ENCODE measurements at places on chromosomes 1 and 21. TPM values are rescaled to one million over a fixed set of nuclear protein-coding genes. Genes with fewer than 3 reads are reported as not detected.

EPHA10 gene
- 0.30 TPM for polyA plus RNA-seq

RNF220 gene
- polyA plus RNA-seq = 102 TPM

IQGAP3 gene
- polyA plus RNA-seq = 18.8 TPM

L1TD1 gene
- polyA plus RNA-seq = 9.1 TPM

LCE3C gene
- not detected for polyA plus RNA-seq

SHE gene
- 16.9 TPM for polyA plus RNA-seq

LRRN2 gene
- 1.9 TPM for polyA plus RNA-seq

LEFTY1 gene
- 5.9 TPM for polyA plus RNA-seq

IRF6 gene
- polyA plus RNA-seq = 20.5 TPM

MRPL55 gene
- polyA plus RNA-seq = 47.9 TPM

HTR6 gene
- polyA plus RNA-seq = not detected

GRCh38 chr1:240946926-240947325, 335.0 kb upstream of the GREM2 start:
- DNase-seq = no peak

GRCh38 chr1:109199710-109200109, 14.0 kb upstream of the SARS1 start:
- DNase-seq = no peak

- DNase-seq = no peak
Observed at GRCh38 chr1:238406098-238406860, 515.6 kb upstream of the ZP4 start.

DNA sequence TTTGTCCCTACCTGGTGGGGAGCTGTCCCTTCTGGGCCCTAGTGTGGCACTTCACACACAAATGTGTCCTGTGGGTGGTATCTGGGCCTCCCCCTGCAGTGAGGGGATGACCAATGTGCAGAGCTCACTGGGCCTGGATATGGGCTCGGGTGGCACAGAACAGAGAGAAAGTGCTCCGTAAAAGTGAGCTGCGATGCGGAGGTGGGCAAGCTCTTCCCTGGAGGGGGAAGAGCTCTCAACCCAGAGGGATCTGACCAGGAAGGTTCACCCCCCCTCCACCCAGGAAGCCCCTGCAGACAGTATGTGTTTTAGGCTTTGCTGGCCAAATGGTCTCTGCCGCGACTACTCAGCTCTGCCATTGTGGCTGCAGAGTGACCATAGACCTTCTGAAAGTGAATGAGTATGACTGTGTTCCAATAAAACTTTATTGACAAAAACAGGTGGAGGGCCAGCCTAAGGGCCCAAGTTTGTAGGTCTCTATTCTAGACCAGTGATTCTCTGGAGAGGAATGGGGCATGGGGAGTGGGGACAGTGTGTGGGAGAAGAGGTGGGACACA, 8.6 kb upstream of the ITGB2 start:
- DNase-seq = no peak

DNA sequence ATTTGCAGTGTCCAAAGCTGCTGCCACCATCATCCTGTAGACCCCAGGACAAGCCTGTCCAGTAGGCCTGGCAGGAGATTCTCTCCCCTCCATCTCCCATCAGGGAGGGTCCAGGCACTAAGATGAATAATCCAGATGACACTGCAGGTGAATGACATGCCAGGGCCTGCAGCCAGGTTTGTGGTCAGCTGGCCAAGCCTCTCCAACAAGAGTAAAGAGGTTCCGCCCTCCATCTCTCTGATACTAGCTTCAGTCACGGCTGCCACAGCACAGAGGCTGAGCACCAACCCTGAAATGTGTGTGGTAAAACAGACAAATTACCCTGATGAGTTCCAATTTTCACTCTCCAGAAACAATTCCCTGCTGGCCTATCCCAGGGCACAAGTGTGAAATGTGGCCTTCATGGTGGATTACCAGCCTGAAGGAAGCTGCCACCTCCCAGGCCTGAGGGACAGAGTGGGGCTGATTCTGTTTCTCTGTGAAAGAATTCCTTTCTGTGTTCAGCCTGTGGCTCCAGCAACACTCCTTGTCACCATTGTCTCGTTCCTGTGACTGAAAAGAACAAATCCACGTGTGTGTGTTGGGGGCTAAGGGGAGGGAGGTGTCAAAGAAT, 19.9 kb upstream of the LHX4 start:
- DNase-seq = no peak

GRCh38 chr1:65357291-65357960, 48.1 kb downstream of the DNAJC6 start:
- no peak for DNase-seq

DNA sequence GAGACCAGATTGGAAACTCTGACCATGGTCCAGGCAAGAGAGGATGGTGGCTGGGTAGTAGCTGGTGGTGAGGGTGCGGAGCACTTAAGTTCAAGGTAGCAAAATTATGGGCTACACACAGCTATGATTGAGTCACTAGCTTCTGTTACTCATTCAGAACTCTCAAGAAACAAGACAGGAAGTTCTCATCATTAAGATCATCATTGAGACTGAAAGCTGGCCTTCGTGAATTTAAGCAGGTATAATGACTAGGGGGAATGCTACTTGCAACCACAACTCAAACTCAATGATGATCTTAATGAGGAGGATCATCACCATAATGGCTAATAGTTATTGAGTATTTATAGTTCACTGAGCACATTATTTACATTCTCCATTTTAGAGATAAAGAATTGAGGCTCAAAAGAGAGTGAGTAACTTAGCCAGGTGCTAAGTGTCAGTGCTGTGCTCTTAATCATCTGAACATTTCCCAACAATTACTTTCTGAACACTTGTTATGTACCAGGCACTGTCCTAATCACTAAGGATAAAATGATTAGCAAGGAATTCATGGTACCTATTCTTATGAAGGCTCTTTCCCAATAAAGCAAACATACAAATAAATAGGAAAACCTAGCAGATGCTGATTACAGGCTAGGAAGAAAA, 286.3 kb upstream of the C1orf105 start:
- no peak for DNase-seq

DNA sequence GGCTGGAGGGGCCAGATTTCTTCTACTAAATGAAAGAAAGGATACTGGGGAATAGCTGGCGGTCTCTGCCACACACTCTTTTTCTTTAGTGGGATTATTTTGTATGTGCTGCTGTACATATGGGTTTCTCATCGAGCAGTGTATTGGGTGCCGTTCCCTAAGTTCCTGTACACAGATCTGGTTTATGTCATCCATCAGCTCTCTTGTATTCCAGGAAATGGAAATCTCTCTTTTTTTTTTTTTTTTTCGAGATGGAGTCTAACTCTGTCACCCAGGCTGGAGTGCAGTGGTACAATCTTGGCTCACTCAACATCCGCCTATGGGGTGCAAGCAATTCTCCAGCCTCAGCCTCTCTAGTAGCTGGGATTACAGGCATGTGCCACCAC, 27.0 kb upstream of the NID1 start:
- no peak for DNase-seq

DNA sequence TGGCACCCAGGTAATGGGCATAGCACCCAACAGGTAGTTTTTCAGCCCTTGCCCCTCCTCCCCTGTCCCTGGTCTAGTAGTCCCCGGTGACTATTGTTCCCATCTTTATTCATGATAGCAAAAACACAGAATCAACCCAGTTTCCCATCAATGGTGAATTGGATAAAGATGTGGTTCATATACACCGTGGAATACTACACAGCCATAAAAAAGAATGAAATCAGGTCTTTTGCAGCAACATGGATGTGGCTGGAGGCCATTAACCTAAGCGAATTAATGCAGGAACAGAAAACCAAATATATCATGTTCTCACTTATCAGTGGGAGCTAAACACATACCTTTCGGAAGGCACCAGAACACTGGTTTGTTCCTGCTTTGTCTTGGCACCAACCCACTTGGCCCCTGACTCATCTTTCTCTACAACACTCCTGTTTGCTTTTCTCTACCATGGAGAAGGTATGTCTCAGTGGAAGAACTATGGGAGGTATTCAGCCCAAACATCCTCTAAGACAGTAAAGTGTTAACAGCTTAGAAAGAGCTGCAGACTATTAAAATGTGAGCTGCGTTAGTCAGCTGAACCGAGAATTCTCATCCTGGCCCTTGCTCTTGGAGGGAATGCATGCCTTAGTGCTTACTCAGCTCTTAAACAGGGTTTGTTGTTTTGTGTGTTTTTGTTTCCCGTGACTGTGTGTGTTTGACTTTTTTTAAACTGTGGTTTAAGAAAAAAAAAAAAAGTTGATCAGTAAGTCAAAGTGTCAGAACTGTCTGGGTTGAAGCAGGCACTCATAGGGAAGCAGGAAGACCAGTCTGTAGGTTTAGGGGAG, 203.0 kb downstream of the TOMM20 start:
- no peak for DNase-seq

- no peak for DNase-seq
Observed at GRCh38 chr1:178243119-178243518, 149.2 kb downstream of the RASAL2 start.

DNA sequence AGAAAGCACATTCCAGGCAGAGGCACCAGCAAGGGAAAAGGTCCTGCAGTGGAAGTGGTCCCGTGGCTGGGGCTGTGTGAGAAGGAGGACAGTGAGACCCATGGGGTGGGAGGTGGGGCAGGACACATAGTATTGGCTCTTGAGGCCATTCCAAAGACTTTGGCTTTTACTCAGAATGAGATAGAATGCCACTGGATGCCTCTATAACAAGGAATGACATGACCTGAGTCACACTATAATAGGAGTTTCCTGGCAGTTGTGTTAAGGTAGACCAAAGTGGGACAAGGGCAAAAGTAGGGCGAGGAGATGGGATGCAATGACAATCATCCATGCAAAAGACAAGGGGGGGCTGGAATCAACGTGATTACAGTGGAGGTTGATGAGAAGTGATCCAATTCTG, 24.7 kb upstream of the LAMC2 start:
- DNase-seq = no peak

GRCh38 chr1:30418061-30418938, 305.1 kb downstream of the MATN1 start:
- DNase-seq = no peak

- DNase-seq = no peak
Observed at GRCh38 chr1:153231363-153231762, 14.0 kb downstream of the PRR9 start.

DNA sequence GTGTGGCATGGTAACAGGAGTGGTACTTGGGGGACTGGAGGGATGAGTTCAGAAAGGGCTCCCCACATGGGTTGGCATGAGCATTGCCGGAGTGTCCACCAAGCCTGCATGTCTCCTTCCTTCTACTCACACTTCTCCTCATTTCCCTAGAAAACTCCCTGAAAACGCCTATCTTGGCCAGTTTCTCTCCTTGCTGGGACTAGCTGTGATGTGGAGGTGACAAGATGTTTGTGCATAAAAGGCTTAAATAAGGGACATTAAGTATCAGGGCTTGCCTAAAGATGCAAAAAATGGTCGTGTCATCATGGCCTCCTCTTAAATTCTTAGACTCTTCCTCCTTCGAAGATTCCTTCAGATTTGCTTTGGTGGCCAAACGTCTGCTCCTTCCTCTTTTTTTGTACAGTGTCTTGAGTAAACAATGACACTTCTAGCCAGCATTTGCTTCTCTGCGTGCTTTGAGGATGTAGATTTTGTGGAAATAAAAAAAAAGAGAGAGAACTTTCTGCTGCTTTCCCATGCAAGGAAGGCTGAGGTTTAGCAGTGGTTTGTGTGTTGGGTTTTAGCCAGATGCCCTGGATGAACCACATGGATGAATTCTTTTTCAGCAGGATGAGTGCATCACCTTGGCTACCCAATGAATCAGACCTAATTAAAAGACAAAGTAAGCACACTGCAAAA, 239.1 kb upstream of the IRF2BP2 start:
- DNase-seq = no peak

DNA sequence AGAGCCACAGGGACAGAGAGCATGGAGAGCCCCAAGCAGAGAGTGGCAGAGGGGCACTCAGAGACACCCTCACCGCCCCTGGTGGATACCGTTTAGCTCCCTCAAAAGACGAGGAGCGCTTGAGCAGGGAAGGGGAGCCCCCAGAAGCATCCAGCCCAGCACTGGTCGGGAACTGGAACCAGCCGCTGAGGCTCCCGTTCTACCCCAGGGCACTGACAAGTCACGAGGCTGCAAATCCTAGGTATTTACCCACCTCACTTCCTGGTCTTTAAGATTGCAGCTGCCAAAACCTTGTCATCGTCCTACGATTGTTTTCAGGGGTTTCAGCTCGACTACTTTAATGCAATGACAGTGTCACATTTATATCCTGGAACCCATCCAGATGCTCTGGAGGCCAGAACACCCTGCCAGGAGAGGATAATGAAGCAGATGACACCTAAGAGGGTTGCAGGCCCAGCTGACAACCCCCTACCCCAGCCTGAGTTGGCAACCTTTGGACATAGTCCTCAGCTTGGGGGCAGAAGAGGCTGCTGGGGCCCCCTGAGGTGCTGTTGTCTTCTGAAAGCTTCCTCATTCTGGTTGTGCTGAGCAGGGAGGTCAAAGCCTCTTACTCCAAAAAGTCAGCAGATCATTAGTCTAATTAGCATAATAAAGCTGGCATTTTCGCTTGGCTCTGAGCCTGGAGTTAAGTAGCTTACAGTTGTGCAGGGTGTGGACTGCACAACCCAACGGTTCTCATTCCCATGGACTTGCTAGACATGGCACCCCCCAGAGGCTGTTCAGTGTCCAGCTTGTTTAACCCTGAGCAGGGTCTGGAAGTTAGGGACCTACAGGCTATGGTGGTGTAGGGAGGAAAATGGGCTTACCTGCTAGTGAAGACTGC, 20.6 kb upstream of the BACE2 start:
- no peak for DNase-seq

- DNase-seq = no peak
Observed at GRCh38 chr1:224266105-224266914, 63.7 kb downstream of the NVL start.

GRCh38 chr1:108610073-108610472, 50.2 kb downstream of the EEIG2 start:
- no peak for DNase-seq

GRCh38 chr1:220294846-220295301, 22.6 kb upstream of the RAB3GAP2 start:
- no peak for DNase-seq

- no peak for DNase-seq
Observed at GRCh38 chr1:200753650-200754198, 15.0 kb downstream of the CAMSAP2 start.

- DNase-seq = no peak
Observed at GRCh38 chr1:62371375-62371774, 52.1 kb upstream of the KANK4 start.

GRCh38 chr1:27596261-27596660, 7.7 kb downstream of the AHDC1 start:
- no peak for DNase-seq

DNA sequence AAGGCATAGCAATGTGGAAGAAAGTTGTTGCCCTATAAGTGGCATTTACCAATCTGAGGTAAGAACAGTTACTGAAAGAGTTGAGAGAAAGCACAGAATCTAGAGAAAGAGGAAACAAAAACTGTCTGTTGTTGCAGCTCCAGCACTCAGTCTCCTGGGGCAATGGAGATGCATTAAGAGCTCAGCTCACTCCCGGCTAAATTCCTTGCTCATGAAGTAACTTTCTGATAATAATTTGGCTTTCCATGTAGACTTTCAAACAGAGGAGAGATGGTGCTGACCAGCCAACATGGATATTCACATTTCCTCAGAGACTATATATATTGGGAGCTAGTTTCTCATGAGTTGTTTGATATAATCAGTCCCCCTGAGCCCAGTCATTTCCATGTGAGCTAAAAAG, 135.3 kb downstream of the GDAP2 start:
- no peak for DNase-seq

- no peak for DNase-seq
Observed at GRCh38 chr1:36894824-36895223, 139.5 kb downstream of the GRIK3 start.
